Hepatocyte (in vitro differentiated cells): ENCODE measurements at places on chromosomes 7 and 10.

DNA sequence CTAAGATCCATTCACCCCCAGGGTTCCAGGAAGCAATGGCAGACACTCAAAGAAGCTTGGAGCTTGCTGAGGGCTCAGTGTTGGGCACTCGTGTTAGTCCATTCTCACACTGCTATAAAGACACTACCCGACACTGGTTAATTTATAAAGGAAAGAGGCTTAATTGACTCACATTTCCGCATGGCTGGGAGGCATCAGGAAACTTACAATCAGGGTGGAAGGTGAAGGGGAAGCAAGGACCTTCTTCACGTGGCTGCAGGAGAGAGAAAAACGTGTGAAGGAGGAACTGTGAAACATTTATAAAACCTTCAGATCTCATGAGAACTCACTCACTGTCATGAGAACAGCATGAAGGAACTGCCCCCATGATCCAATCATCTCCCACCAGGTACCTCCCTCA, 44.7 kb upstream of the SMNDC1 start:
- H3K4me3 ChIP-seq: no peak overlapping the region
- H3K36me3 ChIP-seq: no peaks in the 10 kb centered on the region
- H3K27me3 ChIP-seq: no peaks in the 10 kb centered on the region
- H3K27ac ChIP-seq: no peak overlapping the region

DNA sequence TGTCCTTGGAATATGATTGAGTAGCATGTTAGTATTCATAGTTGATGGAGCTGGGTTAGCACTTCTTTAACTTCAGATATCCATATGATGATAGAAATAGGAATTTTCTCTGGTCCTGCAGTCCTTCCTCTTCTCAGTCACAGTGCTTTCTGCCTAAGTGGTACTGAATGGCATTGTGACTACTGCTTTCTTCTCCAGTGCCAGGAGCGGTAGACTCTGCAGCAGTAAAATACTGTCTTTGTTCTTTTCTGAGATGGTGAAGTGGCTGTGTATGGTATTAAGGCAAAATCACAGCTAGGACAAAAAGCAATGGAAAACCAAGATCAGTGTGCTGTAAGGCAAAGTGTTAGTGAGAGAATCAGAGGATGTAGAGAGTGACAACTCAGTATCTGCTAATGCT, 46.6 kb downstream of the C1GALT1 start:
- no peak overlapping the region for H3K4me3 ChIP-seq
- H3K27me3 ChIP-seq: no peaks in the 10 kb centered on the region
- H3K27ac ChIP-seq: no peak overlapping the region
- DNase-seq: no peak
- H3K36me3 ChIP-seq: no peaks in the 10 kb centered on the region

- H3K4me3 ChIP-seq: no peak overlapping the region
- no peaks in the 10 kb centered on the region for H3K4me1 ChIP-seq
- H3K27me3 ChIP-seq: no peaks in the 10 kb centered on the region
- H3K27ac ChIP-seq: no peak overlapping the region
- no peak for DNase-seq
Observed at GRCh38 chr10:26157734-26158133, 58.8 kb upstream of the GAD2 start.

GRCh38 chr10:113666682-113667252, 2.9 kb upstream of the NRAP start:
- H3K4me1 ChIP-seq: no peaks in the 10 kb centered on the region
- H3K27me3 ChIP-seq: no peaks in the 10 kb centered on the region
- no peaks in the 10 kb centered on the region for H3K36me3 ChIP-seq

GRCh38 chr10:76885816-76886215, 751.8 kb downstream of the KCNMA1 start:
- no peaks in the 10 kb centered on the region for H3K27me3 ChIP-seq
- H3K36me3 ChIP-seq: no peaks in the 10 kb centered on the region
- DNase-seq: no peak
- no peak overlapping the region for H3K4me3 ChIP-seq
- no peak overlapping the region for H3K27ac ChIP-seq
- H3K4me1 ChIP-seq: no peaks in the 10 kb centered on the region
